ENCODE measurements at places on chromosomes 3 and 15. TPM values are rescaled to one million over a fixed set of nuclear protein-coding genes. Genes with fewer than 3 reads are reported as not detected.
A peak's percentile ranks its signal among the peaks of the same experiment; 100 is the strongest.

DNA sequence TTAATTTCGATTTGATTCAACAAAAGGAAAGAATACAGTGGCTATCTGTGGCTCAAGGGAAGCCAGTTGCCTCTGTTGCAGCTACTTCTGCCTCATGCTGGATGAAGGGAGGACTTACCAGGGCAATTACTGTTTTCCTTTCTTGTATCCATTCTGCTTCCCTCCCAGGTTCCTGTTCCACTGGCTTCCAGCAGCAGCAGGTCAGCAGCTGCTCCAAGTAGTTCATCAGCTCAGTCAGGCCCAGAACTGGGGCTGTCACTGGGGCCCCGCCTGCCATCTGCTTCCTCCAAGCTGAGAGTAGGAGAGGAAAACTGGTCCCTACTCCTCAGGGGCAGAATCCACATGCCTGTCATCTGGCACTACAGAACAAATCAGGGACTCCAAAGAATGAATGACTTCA, 48.6 kb upstream of the ULK4 start:
- DNase-seq, result no peak

DNA sequence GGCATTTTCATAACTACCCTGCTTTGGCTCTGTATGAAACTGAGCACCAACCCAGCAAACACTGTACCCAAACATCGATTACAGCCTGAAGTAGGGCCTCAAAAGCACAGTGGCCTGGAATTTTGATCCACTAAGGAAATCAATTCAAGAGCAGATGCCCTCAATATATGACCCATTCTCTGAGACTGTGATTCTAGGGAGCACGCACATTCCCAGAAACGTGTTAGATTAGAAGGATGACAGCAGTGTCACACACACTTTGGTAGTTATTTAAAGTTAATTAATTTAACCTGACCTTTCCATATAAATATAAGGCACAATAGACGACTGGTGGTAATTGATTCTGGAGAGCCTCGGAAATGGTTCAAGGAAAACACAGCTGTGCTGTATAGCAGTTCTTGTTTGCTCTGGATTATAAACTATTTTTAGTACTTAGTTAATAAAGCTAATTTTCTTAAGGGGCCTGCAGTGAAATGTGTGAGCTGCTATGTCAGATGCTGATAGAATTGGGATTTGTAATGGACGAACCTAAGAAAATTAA, 126.3 kb upstream of the ZNF385D start:
- DNase-seq, result no peak

DNA sequence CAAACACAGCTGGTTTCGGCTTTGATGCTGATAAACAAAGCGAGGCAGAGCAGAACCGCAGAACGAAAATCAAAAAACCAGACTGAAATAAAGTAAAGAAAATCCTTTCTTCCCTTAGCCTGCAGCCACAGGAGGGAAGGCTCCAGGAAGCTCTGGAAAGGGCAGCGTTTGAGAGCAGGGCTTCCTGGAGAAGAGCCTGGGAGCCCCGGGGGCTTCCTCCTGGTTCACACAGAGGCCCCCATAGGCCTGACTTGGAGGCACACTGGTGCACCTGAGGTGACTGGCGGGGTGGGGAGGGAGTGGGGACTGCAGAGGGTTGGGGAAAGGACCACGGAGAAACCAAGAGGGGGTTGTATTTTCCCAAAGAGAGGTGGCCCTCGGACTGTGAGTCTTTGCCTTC, 98.8 kb upstream of the WNT5A start:
- no peak for DNase-seq

DNA sequence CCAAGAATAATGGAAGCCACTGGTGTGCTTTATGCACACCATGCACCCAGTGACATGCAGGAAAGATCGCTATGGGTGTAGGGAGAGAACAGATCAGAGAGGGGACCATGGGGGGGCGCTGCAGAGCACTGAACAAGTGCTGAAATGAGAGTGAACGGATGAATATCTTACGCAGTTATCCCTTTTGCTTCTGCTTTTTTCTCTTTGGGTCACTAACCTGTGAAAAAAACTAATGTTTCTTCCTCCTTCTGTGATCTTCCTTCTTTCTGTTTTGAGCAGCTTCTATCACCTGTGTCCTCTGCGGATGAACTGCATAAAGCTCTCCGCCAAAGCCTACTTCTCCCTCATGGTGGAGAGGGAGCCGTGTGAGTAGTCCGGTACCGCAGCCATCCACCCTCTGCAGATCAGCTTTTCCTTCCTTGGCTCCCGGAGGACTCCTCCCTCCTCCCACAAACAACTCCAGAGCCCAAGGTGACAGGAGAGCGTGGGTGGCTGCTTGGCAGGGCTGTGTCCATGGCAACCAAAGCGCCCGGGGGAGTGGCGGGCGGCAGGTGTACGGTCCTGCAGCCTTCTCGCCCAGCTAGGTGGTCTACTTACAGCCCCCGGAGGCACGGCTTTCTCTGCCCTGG, 106.2 kb downstream of the DGKG start:
- peak; percentile 54 for DNase-seq

GRCh38 chr3:73624017-73624820, 522 bp downstream of the PDZRN3 start:
- DNase-seq, result no peak

Gene FRMD4B
- total RNA-seq, result 62.4 TPM

DNA sequence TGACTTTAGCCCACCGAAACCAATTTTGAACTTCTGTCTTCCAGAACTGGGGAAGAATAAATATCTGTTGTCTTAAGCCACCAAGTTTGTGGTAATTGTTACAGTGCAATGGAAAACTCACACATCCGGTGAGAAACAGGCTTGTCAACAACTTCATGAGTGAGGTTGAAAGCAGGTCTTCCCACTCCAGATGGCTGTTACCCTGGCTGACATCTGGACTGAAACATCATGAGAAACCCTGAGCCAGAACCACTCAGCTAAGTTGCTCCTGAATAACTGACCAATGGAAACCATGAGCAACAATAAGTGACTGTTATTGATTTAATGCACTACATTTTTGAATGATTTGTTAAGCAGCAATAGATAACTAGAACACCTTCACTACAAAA, 10.3 kb downstream of the ACSBG1 start:
- no peak for DNase-seq

Gene RGMA
- total RNA-seq, result 9.7 TPM

- no peak for DNase-seq
Measured at GRCh38 chr3:82505079-82505756, 743.8 kb upstream of the GBE1 start.

Gene ZNF502
- total RNA-seq, result 2.3 TPM

DNA sequence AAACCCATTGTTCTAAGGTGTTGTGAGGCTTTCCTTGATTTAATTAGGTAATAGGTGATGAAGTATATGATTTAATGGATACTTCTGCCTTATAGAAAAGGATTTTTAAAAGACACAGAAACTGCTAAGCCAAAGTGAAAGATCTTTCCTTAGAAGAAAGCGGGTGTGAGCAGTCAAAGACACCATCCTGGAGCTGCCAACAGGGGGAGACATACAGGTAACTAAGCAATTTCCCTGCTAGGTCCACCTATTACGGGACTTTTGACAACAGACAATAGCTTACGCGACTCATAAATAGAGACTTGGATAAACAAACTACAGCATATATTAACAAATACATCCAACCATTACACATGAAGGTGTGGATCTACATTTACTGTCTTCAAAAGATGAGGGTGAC, 669.5 kb downstream of the SQOR start:
- DNase-seq, result no peak

DNA sequence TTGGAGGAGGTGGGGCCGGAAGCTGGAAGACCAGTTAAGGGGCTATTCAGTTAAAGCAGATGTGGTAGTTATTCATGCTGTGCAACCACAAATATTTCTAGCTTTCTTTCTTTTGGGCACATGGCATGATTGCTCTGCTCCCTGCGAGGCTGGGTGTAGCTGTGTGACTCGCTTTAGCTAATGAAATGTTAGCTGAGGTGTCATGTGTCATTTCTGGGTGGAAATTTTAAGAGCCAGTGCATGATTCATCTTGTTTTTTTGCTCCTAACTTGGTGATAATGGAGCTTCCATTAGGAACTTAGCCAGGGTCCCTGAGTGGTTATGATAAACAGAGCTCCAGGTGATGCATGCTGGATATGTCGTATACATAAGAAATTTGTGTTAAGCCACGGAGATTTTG, 300.6 kb downstream of the SATB1 start:
- no peak for DNase-seq

GRCh38 chr15:69576035-69576526, 123.5 kb downstream of the RPLP1 start:
- peak; percentile 80 for DNase-seq

Gene ZDHHC19
- 1.0 TPM for total RNA-seq

DNA sequence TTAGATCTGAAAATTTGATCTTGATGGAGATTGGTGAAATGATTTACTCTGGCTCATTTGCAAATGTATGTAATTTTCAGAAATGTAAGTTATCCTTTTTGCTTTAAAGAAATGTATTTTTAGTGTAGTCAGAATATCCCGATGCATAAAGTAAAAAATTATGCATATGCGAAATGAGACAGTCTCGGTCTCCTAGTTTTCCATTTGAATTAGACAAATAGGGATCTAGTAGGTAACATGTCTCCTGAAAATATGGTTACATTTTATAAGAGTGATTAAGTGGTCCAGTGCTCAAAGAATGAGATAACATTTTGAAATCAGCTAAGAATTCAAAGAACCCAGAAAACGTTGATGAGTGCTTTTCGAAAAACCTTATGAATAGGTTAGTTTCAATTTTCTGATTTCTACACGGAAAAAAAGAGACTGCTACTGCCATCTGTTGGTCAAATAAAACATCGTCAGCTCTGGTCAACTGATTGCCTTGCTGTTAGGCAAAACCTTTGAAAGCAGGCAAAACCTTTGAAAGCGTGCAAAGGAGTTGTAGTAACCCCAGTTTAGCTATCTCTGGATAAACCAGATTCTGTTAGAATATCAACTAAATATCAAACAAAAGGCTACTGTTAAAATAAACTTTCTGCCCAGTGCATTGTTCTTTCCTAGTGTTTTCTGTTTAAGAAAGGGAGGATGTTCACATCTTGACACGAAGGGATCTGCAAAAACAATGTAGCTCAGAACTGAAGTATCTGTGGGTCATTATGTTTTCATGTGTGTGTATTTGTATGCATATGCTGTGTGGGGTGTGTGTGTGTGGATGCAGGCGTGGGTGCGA, 59.3 kb upstream of the CHMP2B start:
- DNase-seq, result no peak

GRCh38 chr15:38868326-38869114, 303.9 kb upstream of the RASGRP1 start:
- DNase-seq, result no peak

DNA sequence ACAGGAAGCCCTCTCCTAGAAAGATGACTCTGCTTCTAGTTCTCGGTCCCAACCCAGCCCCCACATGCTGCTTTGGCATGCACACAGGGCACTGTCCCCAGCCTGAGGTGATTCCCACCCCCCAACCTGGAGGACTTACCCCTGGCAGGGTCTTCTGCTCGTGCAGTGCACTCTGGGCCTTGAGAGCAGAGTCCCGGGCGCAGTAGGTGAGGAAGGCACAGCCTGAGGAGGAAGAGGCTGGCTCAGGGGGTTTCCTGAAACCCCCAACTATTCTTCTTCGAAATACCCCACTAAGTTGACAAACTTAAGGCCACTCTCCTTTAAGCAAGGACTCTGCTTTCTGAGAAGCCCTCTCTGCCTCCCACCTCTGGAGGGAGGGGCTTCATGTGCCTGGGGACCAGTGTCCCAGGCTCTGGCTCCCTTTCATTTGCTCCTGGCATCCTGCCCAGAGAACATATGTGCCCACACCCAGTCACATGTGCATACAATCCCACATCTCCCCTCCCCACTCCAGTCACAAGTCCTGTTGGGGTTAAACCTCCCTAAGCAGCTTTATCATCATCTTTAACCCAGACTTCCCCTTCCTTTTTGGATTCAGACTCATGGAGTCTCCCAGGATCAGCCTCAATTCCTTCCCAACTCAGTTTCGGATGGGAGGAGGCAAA, 4.1 kb downstream of the CELF6 start:
- no peak for DNase-seq

DNA sequence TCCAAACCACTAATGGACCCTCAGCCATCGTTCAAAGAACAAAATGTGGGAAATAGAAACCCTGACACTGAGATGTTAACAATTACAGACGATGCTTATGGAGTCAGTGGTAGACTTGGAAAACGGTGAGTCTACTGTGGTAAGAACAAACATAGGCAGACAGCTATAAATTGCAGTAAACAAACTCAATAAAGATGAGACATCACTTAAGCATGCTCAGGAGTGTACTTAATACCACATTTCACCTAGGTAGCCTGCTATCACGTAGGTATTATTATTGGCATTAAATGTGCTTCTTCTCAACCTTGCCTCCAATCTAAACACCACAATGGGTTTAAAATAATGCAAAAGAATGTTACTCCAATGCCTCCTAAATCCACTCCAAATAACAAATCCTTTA, 2.5 kb downstream of the OSBPL10 start:
- DNase-seq, result no peak

Gene ARPP21
- total RNA-seq, result not detected

GRCh38 chr15:35595656-35596055, 49.7 kb upstream of the DPH6 start:
- DNase-seq, result no peak

DNA sequence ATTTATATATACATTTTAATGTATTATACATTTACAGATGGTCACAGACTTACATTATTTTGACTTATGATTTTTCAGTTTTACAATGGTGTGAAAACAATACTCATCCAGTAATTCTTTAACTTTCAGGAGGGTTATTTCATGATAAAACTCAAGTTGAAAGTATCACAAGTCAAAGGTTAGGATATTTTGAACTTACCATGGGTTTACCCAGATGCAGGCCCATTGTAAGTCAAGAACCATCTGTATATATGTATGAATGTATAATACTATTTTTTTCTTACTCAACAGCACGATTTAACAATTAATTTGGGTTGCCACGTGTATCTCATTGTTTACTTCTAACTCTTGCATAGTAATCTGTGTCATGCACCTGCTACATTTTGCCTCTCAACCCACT, 1002.0 kb downstream of the OTOL1 start:
- DNase-seq, result no peak

Gene SLC22A13
- total RNA-seq, result 0.32 TPM

Gene RASGRP1
- 2.3 TPM for total RNA-seq

GRCh38 chr3:131907796-131908195, 127.0 kb downstream of the CPNE4 start:
- no peak for DNase-seq

Gene ALDH1A3
- 9.7 TPM for total RNA-seq

Gene MITF
- 45.1 TPM for total RNA-seq

Gene GOLGA8S
- 0.53 TPM for total RNA-seq

DNA sequence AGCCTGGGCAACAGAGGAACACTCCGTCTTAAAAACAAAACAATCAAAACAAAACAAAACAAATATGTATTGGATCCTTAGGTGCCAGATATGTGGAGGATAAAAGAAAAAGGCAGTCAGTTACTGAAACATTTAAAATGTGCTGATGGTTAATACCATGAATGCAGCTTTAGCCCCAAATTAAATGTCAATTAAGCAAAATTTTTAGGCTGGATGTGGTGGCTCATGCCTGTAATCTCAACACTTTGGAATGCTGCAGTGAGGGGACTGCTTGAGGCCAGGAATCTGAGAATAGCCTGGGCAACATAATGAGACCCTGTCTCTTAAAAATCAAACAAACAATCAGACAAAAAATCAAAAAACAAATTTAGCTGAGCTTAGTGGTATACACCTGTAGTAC, 8.5 kb upstream of the CHMP2B start:
- DNase-seq, result no peak

GRCh38 chr3:177110895-177111294, 86.4 kb downstream of the TBL1XR1 start:
- DNase-seq, result no peak

Measured in lower lobe of right lung (tissue), 2 donors.